ENCODE measurements at places on chromosomes 6 and 20.

GRCh38 chr6:137025786-137026730 lies 18.7 kb downstream of the IL20RA start:
- DNase-seq, result no peak
- no peaks in the 10 kb centered on the region for H3K36me3 ChIP-seq
- peaks cover 44% of the 10 kb centered on the region for H3K27me3 ChIP-seq
- no peak overlapping the region for H3K4me3 ChIP-seq
- H3K4me1 ChIP-seq, result no peaks in the 10 kb centered on the region
- no peak overlapping the region for H3K27ac ChIP-seq

- H3K27me3 ChIP-seq, result peaks cover 10% of the 10 kb centered on the region
- H3K4me1 ChIP-seq, result peaks cover 6% of the 10 kb centered on the region
- H3K36me3 ChIP-seq, result peaks cover 5% of the 10 kb centered on the region
- H3K27ac ChIP-seq, result no peak overlapping the region
- H3K4me3 ChIP-seq, result no peak overlapping the region
- no peak for DNase-seq
Observed at GRCh38 chr6:135633573-135633972, 136.0 kb upstream of the AHI1 start.

- H3K4me3 ChIP-seq, result no peak overlapping the region
- H3K36me3 ChIP-seq, result peaks cover 9% of the 10 kb centered on the region
- H3K4me1 ChIP-seq, result peaks cover 17% of the 10 kb centered on the region
- H3K27me3 ChIP-seq, result no peaks in the 10 kb centered on the region
Observed at GRCh38 chr20:18676396-18676795, 88.5 kb downstream of the DTD1 start.

DNA sequence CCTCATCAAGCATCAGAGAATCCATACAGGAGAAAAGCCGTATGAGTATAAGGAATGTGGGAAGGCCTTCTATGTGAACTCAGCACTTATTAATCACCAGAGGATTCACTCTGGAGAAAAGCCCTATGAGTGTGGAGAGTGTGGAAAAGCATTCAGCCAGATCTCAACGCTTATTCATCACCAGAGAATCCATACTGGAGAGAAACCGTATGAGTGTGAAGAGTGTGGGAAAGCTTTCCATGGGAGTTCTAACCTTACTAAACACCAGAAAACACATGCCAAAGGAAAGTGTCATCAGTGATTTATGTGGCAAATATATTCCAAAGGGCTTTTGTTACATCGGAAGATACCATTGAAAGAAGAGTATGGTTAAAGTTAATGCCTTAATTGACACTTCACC lies 25.4 kb downstream of the ZKSCAN8 start:
- no peak for DNase-seq
- peaks cover 6% of the 10 kb centered on the region for H3K4me1 ChIP-seq
- peaks cover 35% of the 10 kb centered on the region for H3K36me3 ChIP-seq
- no peak overlapping the region for H3K4me3 ChIP-seq
- peak overlapping the region; percentile 66 for H3K27ac ChIP-seq

- no peak overlapping the region for H3K4me3 ChIP-seq
- no peak for DNase-seq
- H3K4me1 ChIP-seq, result no peaks in the 10 kb centered on the region
- no peak overlapping the region for H3K27ac ChIP-seq
Observed at GRCh38 chr6:98529364-98529763, 305.0 kb upstream of the POU3F2 start.

DNA sequence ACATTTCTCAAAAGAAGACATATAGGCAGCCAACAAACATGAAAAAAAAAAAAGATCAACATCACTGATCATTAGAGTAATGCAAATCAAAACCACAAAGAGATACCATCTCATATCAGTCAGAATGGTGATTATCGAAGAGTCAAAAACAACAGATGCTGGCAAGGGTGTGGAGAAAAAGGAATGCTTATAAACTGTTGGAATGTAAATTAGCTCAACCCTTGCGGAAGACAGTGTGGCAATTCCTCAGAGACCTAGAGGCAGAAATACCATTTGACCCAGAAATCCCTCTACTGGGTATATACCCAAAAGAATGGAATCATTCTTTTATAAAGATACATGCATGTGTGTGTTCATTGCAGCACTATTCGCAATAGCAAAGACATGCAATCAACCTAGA lies 303.8 kb upstream of the THEMIS start:
- H3K27me3 ChIP-seq, result no peaks in the 10 kb centered on the region
- DNase-seq, result no peak
- H3K36me3 ChIP-seq, result peaks cover 8% of the 10 kb centered on the region

DNA sequence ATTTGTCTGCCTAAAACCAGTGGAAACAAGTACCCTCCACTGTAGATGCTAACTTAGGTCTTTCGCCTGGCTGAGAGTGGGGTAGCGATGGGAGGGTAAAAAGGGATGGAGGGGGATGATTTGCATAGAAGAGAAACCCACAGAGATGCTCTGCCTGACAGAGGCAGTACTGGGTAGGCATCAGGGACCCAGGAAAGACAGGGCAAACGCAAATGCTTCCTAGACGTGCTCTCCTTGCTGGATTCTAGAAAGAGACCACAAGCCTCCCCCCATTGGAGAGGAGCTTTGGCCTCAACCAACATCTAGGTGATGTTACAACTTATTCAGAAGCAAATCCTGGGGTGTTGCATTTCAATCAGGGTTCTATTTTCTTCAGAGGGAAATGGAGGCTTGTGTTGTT lies 3.2 kb downstream of the OLIG3 start:
- no peak overlapping the region for H3K4me3 ChIP-seq
- DNase-seq, result no peak
- peaks cover 86% of the 10 kb centered on the region for H3K27me3 ChIP-seq
- H3K36me3 ChIP-seq, result peaks cover 5% of the 10 kb centered on the region
- H3K4me1 ChIP-seq, result peaks cover 31% of the 10 kb centered on the region

GRCh38 chr20:24637087-24637486 lies 167.7 kb downstream of the SYNDIG1 start:
- H3K4me1 ChIP-seq, result no peaks in the 10 kb centered on the region
- H3K4me3 ChIP-seq, result no peak overlapping the region
- no peaks in the 10 kb centered on the region for H3K36me3 ChIP-seq
- H3K27me3 ChIP-seq, result peaks cover 5% of the 10 kb centered on the region
- H3K27ac ChIP-seq, result no peak overlapping the region

- no peak overlapping the region for H3K4me3 ChIP-seq
- DNase-seq, result no peak
- no peaks in the 10 kb centered on the region for H3K36me3 ChIP-seq
- H3K4me1 ChIP-seq, result peaks cover 9% of the 10 kb centered on the region
Observed at GRCh38 chr20:8414586-8415274, 282.7 kb downstream of the PLCB1 start.

GRCh38 chr6:30113003-30113759 lies at the start of gene TRIM31:
Gene TRIM31, minus strand, starts transcription at chr6:30113090. Its CDS starts 285 bp downstream, at chr6:30112805.
- H3K4me3 ChIP-seq, result peak within 1 kb of the TSS; percentile 35
- no peak within 1 kb of the TSS for H3K27ac ChIP-seq
- peaks cover 35% of the 10 kb centered on the region for H3K27me3 ChIP-seq
- H3K36me3 ChIP-seq, result no peaks in the 10 kb centered on the region

DNA sequence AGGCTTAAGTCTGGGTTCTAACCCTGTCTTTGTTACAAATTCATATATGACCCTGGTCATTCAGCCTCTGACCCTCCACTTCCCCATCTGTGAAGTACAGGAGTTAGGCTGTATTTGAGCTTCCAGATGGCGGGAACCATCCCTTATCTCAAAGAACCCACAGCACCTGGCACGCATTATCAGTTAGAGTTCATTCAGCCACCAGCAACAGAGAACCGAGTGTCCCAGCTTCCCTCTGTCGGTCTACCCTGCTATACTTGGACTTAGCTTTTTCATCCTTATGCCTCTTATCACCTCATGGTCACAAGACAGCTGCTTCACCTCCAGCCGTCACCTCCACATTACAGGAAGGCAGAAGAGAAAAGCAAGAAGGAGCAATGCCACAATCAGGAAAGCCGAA lies 147.8 kb downstream of the EYA2 start:
- H3K4me1 ChIP-seq, result no peaks in the 10 kb centered on the region
- H3K36me3 ChIP-seq, result no peaks in the 10 kb centered on the region
- no peak for DNase-seq
- H3K27ac ChIP-seq, result no peak overlapping the region
- H3K4me3 ChIP-seq, result no peak overlapping the region

DNA sequence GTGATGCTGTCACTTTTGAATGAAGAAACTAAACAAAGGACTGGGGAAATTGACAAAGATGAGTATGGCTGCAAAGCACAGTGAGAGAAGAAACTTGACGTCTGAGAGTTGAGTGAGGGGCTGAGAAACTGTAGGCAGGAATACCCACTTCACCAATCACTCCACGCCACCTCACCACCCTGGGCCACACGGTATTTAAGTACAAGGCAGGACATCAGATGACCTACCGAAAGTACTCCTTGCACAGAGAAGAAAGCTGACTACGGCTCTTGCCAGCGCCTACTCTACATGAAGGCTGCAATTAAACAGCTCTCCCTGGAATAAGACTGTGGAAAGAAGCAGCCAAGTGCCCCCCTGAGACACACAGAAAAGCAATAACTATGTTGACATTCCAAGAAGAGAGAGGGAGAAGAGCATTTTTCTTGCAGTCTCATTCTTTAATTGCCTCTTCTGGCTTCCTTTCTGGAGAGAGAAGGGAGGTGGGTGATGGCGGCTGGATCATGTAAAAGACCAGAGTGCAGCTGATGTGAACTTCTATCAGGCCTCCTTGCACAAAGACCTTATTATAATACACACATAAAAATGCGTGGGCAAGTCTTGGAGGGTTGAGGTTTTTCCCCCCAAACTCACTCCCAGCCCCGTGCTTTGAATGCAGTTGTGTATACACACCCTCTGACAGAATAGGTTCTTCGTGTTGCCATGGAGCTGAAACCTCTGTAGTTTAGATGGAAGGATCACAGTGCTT lies 44.6 kb downstream of the HIVEP2 start:
- no peak for DNase-seq
- no peaks in the 10 kb centered on the region for H3K27me3 ChIP-seq
- H3K4me3 ChIP-seq, result no peak overlapping the region
- peaks cover 14% of the 10 kb centered on the region for H3K4me1 ChIP-seq

DNA sequence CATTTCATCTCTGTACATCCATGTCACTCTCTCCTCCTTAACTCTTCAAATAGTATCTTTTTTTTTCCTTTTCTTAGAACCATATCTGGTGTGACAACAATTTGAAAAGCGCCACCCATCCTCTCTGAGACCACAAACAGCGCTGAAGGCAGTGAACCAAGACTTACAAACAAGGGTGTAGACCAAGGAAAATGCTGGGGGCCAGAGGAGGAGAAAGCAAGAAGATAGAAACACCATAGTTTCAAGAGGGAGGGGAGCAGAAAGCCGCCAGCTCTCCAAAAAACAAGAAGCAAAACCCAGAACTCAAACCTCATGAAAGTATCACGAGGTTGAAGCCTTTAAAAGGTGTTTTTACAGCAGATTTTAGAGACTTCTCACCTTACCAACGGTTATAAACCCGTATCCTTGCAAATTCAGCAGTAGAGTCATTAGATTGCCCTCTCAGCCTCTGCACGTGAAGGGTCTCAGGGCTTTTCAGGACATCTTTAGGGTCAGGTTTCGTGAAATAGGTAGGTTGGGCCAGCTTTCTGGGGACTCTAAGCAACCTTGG lies 13.3 kb upstream of the RIPOR2 start:
- peak overlapping the region; percentile 70 for H3K4me3 ChIP-seq
- H3K4me1 ChIP-seq, result peaks cover 79% of the 10 kb centered on the region
- DNase-seq, result peak; percentile 71
- H3K36me3 ChIP-seq, result peaks cover 48% of the 10 kb centered on the region

DNA sequence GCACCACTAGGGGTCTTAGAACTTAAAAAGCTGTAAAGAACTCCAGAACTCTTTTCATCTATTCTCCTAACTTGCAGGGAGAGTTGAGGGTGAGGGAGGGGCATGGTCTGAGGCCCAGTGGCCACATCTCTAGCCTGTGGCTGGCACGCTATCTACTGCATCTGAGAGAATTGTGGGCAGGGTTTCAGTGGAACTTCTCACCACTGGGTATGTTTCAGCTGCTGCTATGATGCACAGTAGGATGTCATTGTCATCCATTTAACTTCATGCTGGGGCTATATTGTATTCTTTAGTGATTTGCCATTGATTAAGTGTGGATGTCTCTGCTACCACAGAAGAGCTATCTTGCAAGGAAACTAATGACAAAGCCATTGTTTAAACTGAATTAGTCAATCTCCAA lies 4.5 kb downstream of the TMEM14A start:
- no peaks in the 10 kb centered on the region for H3K27me3 ChIP-seq
- H3K4me1 ChIP-seq, result peaks cover 30% of the 10 kb centered on the region
- DNase-seq, result no peak

- peaks cover 2% of the 10 kb centered on the region for H3K4me1 ChIP-seq
- H3K27ac ChIP-seq, result no peak overlapping the region
- no peak overlapping the region for H3K4me3 ChIP-seq
Observed at GRCh38 chr6:25218346-25218745, 60.8 kb upstream of the CARMIL1 start.

- DNase-seq, result no peak
- no peak overlapping the region for H3K27ac ChIP-seq
- H3K27me3 ChIP-seq, result no peaks in the 10 kb centered on the region
- no peak overlapping the region for H3K4me3 ChIP-seq
Observed at GRCh38 chr20:10415013-10415650, 18.9 kb downstream of the MKKS start.

GRCh38 chr6:2396042-2396657 lies 150.7 kb upstream of the GMDS start:
- H3K27me3 ChIP-seq, result no peaks in the 10 kb centered on the region
- H3K36me3 ChIP-seq, result peaks cover 17% of the 10 kb centered on the region
- H3K4me1 ChIP-seq, result no peaks in the 10 kb centered on the region

DNA sequence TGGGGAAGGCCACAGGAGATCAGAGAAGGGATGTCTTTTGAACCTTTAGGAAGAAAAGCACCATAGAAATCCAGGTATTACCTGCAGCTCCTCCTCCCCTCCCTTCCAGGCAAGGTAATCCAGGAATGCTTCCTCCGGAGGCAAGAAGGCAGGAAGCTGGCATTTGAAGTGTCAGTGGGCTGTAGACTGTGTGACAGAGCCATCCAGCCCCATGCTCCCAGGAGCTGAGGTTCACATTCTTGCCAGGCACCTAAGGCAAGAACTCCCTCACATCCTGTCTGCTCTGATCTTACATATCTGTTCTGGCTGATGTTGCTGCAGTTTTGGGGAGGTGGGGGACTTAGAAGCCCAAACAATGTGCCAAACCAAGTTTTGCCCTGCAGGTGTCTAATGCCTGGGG lies 27.8 kb upstream of the SCUBE3 start:
- no peak for DNase-seq
- peaks cover 26% of the 10 kb centered on the region for H3K27me3 ChIP-seq
- H3K4me3 ChIP-seq, result no peak overlapping the region
- H3K36me3 ChIP-seq, result no peaks in the 10 kb centered on the region
- no peaks in the 10 kb centered on the region for H3K4me1 ChIP-seq

DNA sequence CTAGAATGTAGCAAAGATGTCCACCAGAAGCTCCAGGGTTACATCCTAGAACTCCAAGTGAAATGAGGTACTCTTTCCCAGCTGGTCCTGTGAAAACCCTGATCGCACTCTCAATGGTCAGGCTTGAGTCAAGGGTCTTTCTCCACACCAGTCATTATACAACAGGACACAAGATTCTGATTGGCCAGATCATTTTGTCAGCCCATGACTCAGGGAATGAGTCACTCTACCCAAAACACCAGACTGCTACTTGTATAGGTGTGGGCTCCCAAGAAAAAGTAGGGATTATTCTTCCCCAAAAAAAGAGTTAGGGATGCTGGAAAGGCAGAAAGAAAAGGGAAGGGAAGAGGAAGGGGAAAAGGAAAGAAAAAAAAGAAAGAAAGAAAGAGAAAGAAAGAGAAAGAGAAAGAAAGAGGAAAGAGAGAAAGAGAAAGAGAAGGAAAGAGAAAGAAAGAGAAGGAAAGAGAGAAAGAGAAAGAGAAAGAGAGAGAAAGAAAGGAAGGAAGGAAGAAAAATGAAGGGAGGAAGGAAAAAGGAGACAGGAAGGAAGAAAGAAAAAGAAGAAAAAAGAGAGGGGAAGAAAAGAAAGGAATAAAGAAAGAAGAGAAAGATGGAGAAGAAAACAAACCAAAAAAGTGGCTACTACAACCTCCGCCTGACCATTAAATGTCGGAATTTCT lies 30.5 kb downstream of the ANKEF1 start:
- H3K4me1 ChIP-seq, result peaks cover 6% of the 10 kb centered on the region
- no peaks in the 10 kb centered on the region for H3K36me3 ChIP-seq
- DNase-seq, result no peak

Measured in stimulated activated naive B cell treated with anti-CD40 and anti-IgM and Interleukin-4, amounts not matched to agents 10 μg/mL and 1 μg/mL and 100 μg/mL, for 72 hours (primary cell).